ENCODE measurements at places on chromosomes 3 and 15. TPM values are rescaled to one million over a fixed set of nuclear protein-coding genes. Genes with fewer than 3 reads are reported as not detected.
A peak's percentile ranks its signal among the peaks of the same experiment; 100 is the strongest.

DNA sequence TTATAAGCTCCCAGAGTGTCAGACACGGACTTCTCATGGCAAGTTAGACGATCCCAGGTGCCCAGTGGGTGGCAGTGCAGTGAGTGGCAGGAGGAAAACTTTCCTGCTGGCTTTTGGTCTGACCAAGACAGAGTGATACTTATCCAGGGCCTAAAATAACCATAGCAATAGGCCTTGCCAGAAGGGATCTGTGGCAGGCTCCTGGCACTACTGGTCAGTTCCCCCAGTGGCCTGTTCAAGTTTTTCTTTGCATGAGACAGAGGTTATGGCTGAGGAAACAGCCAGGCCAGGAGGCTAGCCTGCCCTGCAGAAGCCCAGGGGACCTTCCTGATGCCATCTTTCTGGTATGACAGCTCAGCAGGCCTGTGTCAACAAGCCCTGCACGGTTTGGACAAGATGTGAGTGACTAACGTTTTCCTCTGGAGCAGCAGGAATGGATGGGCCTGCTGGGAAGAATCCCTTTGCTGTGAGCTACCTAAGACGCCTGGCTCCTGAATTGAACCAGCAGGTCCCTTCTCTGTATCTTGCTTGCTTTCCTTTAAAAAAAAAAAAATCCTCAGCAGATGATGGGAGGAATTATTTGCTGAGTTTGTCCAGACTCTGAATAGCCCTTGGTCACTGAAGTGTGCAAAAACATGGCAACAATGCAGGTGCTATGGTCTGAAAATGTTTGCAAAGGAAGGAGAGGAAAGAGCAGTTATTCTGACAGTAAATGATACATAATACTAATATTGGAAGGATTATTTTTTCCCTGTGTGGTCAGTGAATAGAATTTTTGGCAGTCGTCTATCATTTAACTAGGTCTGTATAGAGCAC lies 18.0 kb downstream of the SCG5 start:
- DNase-seq = no peak
- H3K27me3 ChIP-seq = no peaks in the 10 kb centered on the region
- H3K4me3 ChIP-seq = no peak overlapping the region
- no peaks in the 10 kb centered on the region for H3K36me3 ChIP-seq
- no peak overlapping the region for H3K27ac ChIP-seq
- no peaks in the 10 kb centered on the region for H3K4me1 ChIP-seq

EOMES gene
- total RNA-seq = 0.20 TPM

GRCh38 chr3:24373198-24373959 lies 121.3 kb downstream of the THRB start:
- H3K4me1 ChIP-seq = peaks cover 4% of the 10 kb centered on the region
- H3K4me3 ChIP-seq = no peak overlapping the region
- peak; percentile 52 for DNase-seq
- H3K36me3 ChIP-seq = no peaks in the 10 kb centered on the region
- no peaks in the 10 kb centered on the region for H3K27me3 ChIP-seq

CCDC33 gene
- total RNA-seq = 0.21 TPM

DNA sequence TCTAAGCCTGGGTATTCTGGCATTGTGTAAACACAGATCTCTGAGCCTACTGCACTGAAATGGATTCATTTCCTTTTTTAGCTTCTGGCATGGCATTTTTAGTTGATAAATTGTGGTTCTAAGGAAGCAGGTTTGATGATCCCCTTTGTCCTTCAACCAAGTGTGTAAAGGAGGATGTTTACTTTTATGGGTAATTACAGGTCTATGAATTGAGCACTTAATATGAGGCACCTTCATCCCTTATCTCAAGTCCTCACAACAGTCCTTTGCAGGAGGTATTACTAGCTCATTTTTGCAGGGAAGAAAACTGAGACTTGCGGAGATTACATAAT lies 30.8 kb upstream of the ZBTB38 start:
- H3K4me3 ChIP-seq = no peak overlapping the region
- H3K27ac ChIP-seq = no peak overlapping the region
- H3K4me1 ChIP-seq = peaks cover 14% of the 10 kb centered on the region
- H3K27me3 ChIP-seq = no peaks in the 10 kb centered on the region
- DNase-seq = no peak

NANOGP8 gene
- total RNA-seq = not detected

TRIM71 gene
- 0.40 TPM for total RNA-seq

- no peaks in the 10 kb centered on the region for H3K36me3 ChIP-seq
- no peaks in the 10 kb centered on the region for H3K27me3 ChIP-seq
- H3K4me3 ChIP-seq = no peak overlapping the region
- DNase-seq = no peak
Observed at GRCh38 chr3:46282041-46282440, 39.8 kb downstream of the CCR3 start.

DNA sequence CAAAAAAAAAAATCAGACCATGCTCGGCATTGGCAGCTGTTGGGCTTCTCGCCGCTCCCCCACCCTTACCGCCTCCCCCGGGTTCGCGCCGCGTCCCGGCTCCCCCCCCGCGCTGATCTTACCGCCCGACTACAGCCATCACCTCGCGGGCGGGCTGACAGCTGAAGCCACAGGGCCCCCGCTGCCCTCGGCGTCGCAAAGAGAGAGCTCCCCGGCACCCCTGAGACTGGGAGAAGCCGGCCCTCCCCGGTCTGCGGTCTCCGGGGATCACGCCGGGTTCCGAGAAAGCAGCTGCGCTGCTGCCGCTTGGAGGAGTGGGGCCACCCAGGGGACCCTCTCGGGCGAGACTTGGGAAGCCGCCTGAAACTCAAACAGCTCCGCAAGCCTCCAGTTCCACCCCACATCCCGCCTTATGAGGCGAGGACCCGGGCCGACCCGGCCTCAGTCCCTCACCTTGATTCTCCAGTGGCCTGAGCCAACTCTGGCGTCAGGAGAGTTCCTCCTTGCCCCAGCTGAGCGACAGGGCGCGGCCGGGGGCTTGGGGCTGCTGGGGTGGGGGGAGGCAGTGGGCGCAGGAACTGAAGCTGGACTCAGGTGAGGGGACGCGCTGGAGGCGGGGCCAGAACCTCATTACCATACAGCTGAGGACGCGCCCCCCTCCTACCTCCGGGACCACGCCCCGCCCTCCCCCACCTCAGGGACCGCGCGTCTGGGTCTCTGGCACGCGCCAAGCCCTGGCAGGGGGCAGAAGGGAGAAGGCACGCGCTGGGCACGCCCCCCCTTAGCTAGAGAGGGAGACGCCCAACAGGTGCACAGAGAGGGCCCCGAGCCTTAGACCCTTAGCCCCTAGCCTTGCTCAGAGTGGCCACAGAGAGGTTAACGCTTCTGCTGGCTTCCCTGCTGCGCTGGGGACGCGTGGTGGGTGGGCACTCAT lies 1.0 kb upstream of the DLL4 start:
- peak overlapping the region; percentile 52 for H3K4me3 ChIP-seq
- peaks cover 35% of the 10 kb centered on the region for H3K27me3 ChIP-seq

- H3K36me3 ChIP-seq = no peaks in the 10 kb centered on the region
- no peaks in the 10 kb centered on the region for H3K4me1 ChIP-seq
- DNase-seq = no peak
- no peak overlapping the region for H3K4me3 ChIP-seq
- H3K27me3 ChIP-seq = no peaks in the 10 kb centered on the region
Observed at GRCh38 chr3:134709561-134710312, 58.9 kb upstream of the KY start.

DNA sequence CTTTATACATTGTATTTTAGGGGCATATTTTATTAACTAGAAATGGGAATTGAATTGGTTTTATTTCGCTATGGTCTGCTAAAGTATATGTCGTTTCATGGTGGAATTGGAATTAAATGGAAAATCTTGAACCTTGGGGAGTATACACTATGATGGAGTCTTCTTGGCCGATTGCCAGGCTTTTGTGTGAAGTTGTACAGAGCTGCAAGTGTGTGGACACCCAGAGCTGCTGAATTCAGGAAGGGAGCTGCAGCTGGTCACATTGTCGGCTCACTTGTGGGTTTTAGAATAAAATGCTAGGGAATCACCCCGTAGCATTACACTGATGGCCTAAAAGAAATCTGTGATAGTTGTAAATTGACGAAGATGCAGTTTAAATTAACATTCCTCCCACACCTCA lies 35.1 kb downstream of the USP3 start:
- no peaks in the 10 kb centered on the region for H3K27me3 ChIP-seq
- H3K36me3 ChIP-seq = no peaks in the 10 kb centered on the region
- H3K4me3 ChIP-seq = no peak overlapping the region
- no peaks in the 10 kb centered on the region for H3K4me1 ChIP-seq
- peak; percentile 79 for DNase-seq

DNA sequence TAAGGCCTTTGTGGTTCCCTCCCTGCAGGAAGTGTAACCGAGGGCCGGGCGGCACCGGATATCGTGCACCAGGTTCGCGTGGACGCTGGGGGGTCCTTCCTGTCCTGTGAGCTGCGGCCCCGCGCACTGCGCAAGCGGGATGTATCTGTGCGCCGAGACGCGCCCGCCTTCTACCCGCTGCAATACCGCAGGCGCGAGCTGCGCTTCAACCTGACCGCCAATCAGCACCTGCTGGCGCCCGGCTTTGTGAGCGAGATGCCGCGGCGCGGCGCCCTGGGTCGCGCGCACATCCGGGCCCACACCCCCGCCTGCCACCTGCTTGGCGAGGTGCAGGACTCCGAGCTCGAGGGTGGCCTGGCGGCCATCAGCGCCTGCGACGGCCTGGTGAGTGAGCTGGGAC lies 35.9 kb downstream of the SAXO2 start:
- no peaks in the 10 kb centered on the region for H3K36me3 ChIP-seq
- no peaks in the 10 kb centered on the region for H3K4me1 ChIP-seq
- H3K4me3 ChIP-seq = no peak overlapping the region
- no peaks in the 10 kb centered on the region for H3K27me3 ChIP-seq

- no peaks in the 10 kb centered on the region for H3K36me3 ChIP-seq
- peaks cover 8% of the 10 kb centered on the region for H3K4me1 ChIP-seq
- no peak for DNase-seq
- no peak overlapping the region for H3K4me3 ChIP-seq
- H3K27ac ChIP-seq = no peak overlapping the region
Observed at GRCh38 chr15:40381818-40382529, 547 bp upstream of the KNSTRN start.

- H3K27me3 ChIP-seq = no peaks in the 10 kb centered on the region
- no peak overlapping the region for H3K4me3 ChIP-seq
- no peaks in the 10 kb centered on the region for H3K36me3 ChIP-seq
- no peak for DNase-seq
Observed at GRCh38 chr3:43676441-43676840, 14.3 kb upstream of the ABHD5 start.

- no peak overlapping the region for H3K4me3 ChIP-seq
- no peak for DNase-seq
- H3K4me1 ChIP-seq = no peaks in the 10 kb centered on the region
- H3K27me3 ChIP-seq = no peaks in the 10 kb centered on the region
- H3K27ac ChIP-seq = no peak overlapping the region
Observed at GRCh38 chr3:129470861-129471260, 30.8 kb downstream of the IFT122 start.

DNA sequence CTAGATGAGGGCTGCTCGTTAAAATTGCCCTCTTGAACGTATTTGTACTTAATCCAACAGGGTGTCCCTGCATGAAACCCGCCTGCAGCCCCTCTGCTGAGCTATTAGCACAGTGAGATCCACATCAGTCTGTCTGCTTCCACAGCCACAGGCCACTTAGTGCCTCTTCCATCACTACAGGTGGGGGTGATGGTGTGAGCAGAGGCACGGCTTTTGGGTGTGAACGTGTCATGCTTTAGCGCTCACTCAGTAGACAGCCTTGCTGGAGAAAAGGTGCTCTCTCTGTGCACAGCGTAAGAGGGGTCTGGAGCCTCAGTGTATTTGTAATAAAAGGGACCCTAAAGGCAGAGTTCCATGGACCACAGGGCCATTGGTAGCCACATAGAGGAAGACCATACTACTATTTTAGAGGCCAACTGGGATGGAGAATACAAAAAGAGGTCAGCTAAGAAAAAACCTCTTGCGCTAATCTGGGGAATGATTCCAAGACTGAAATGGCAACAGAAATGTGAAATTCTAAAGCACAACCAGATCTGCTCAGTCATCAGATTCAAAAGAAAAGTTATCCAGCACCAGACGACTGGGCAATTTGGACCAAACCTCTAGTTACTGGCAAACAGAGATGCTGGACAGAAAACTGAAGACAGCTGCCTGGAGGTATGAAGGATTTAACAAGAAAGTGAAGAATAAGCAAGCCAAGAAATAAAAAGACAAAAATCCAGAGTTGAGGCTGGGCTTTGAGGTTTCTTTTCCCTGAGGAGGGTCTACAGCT lies 120.2 kb downstream of the ATP10A start:
- no peak overlapping the region for H3K27ac ChIP-seq
- no peaks in the 10 kb centered on the region for H3K27me3 ChIP-seq
- H3K36me3 ChIP-seq = no peaks in the 10 kb centered on the region
- no peaks in the 10 kb centered on the region for H3K4me1 ChIP-seq
- no peak for DNase-seq

GRCh38 chr3:61575893-61576292 lies 14.5 kb downstream of the PTPRG start:
- no peaks in the 10 kb centered on the region for H3K4me1 ChIP-seq
- no peak overlapping the region for H3K27ac ChIP-seq
- no peaks in the 10 kb centered on the region for H3K36me3 ChIP-seq
- no peak overlapping the region for H3K4me3 ChIP-seq
- DNase-seq = no peak
- no peaks in the 10 kb centered on the region for H3K27me3 ChIP-seq

GRCh38 chr3:65083240-65083639 lies 395.4 kb upstream of the ADAMTS9 start:
- no peaks in the 10 kb centered on the region for H3K4me1 ChIP-seq
- DNase-seq = no peak
- H3K36me3 ChIP-seq = no peaks in the 10 kb centered on the region
- no peak overlapping the region for H3K27ac ChIP-seq
- no peak overlapping the region for H3K4me3 ChIP-seq
- H3K27me3 ChIP-seq = no peaks in the 10 kb centered on the region

- H3K4me3 ChIP-seq = no peak overlapping the region
- H3K36me3 ChIP-seq = no peaks in the 10 kb centered on the region
- no peak for DNase-seq
- H3K4me1 ChIP-seq = no peaks in the 10 kb centered on the region
- H3K27me3 ChIP-seq = no peaks in the 10 kb centered on the region
Observed at GRCh38 chr3:188689101-188689574, 482.6 kb upstream of the TPRG1 start.

FOXL2NB gene
- not detected for total RNA-seq

DNA sequence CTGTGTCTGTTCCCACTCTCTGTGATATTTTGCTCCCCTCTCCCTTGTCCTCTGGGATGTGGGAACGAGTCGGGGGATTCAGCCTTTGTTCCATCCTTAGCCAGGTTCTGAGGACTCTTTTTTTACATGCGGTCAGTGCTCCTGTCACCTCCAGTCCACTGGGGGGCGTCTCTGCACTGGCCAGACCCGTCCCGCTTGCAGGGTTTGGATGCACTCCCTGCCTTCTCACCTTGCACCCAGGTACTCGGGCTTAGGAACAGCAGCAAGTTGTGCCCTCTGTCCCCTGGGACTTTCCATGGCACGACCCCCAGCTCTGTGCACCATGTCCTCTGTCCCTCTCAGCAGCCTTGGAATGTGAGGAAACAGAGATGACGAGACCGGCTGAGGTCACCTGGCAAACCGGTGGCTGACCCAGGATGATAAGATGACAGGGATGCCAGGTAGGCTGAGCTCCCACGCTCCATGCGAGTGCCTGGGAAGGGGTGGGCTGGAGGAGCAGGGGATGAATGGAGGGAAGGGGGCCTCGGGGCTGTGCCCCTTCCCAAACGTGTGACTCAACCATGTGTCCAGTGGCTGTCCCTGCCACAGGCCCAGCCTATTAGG lies 27.3 kb upstream of the FGD5 start:
- H3K27ac ChIP-seq = no peak overlapping the region
- peak; percentile 76 for DNase-seq
- H3K4me1 ChIP-seq = no peaks in the 10 kb centered on the region
- H3K36me3 ChIP-seq = no peaks in the 10 kb centered on the region

GRCh38 chr15:58258501-58259292 lies 120.5 kb downstream of the AQP9 start:
- no peaks in the 10 kb centered on the region for H3K4me1 ChIP-seq
- no peaks in the 10 kb centered on the region for H3K27me3 ChIP-seq
- DNase-seq = no peak
- no peak overlapping the region for H3K4me3 ChIP-seq

Measured in colonic mucosa (tissue), 4 donors.